Urothelium cell line (cell line): ENCODE measurements at places on chromosomes 5 and 9.

GRCh38 chr9:77125665-77126064 lies 51.7 kb upstream of the VPS13A start:
- no peak for DNase-seq

GRCh38 chr9:12680341-12680740 lies 12.8 kb upstream of the TYRP1 start:
- DNase-seq: peak; percentile 3

DNA sequence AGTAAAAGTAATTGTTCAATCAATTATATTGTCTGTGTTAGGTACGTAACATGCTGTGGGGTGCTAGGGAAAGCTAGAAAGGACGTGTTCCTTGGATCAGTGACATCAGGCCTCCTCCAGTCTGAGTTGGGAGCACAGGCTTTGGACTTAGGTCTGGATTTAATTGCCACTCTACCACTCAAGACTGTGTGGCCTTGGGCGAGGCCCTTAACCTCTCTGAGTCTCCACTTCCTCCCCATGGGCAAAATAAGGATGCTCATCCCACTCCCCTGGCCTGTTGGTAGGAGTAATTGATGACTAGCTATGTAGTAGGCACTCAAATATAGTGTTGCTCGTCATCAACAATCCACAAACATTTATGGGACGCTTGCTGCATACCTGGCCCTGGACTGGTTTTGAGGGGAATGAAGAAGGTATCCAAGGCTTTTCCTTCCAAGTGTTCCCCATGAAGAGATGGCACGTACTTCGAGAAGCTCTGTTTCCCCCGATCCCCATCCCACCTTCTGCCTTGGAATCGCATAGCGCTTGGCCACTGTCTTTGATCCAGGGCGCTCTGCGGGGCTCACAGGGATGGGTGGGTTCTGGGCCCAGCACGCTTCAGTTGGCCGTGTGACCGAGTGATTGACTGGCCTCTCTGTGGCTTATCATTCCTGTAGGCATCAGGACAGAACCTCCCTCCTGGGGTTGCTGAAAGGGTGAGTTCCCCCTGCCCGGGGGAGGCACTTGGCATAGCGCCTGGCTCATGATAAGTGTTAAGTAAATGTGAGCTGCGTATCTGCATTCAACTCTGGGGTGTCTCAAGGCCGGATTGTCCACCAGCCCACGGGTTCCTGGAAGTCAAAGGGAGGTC lies 8.1 kb downstream of the FGF18 start:
- no peak for DNase-seq

DNA sequence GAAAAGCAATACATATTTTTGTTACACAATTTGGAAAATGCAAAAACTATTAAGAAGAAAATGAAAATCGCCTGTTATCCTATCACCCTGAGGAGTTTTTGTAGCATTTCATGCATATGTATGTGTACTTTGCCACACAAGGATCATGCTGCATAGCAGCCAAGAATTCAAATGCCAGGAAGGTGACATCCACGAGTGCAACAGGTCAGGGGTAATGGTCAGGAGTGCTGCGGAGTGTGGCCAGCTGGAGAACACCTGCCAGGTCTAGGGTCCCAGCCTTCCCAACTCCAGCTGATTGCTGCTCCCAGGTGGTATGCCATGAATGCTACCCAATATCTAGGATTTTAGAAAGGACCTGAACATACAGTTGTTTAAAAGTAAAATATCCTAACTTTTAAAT lies 617.1 kb downstream of the PRELID2 start:
- no peak for DNase-seq
